ENCODE measurements at places on chromosomes 12 and 14. TPM values are rescaled to one million over a fixed set of nuclear protein-coding genes. Genes with fewer than 3 reads are reported as not detected.

DNA sequence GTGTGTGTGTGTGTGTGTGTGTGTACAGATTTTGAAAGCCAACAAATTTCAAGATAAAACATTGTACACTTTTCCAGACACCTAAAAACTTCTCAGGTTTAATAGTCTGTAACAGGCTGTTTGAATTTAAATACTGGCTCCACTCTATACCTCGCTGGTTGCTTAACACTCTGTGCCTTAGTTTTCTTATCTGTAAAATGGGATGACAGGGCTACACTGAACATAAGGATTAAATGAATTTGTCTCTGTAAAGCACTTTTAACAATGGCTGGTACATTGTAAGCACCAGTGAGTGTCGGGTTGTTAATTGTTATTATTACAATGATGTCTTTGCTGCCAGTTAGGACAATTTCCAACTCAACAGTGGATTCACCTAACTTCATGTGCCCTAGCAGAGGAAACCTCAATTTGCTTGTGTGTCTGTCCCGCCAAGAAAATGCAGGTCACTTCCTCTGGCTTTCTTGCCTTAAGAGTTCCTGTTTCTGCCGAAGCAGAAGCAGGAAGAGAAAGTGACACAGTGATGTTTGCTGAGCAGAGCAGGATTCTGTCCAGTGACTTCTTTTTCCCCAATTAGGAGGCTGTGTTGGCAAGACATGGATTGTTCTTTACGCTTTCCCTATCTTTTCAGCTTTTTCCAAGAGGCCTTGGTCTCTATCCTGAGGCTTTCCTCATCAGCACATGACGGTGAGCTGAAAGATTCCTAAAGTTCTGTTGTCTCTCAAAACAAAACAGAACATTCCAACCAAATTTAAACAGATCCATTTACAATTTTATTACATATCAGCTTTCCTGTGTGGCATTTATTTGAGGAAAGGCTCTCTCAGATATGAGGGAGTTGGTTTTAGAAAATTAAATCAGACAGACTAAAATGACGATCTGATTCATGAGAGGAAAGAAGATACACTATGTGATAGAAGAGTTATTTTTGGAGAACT is 154.1 kb upstream of the ATP2B1 start:
- DNase-seq: no peak

DNA sequence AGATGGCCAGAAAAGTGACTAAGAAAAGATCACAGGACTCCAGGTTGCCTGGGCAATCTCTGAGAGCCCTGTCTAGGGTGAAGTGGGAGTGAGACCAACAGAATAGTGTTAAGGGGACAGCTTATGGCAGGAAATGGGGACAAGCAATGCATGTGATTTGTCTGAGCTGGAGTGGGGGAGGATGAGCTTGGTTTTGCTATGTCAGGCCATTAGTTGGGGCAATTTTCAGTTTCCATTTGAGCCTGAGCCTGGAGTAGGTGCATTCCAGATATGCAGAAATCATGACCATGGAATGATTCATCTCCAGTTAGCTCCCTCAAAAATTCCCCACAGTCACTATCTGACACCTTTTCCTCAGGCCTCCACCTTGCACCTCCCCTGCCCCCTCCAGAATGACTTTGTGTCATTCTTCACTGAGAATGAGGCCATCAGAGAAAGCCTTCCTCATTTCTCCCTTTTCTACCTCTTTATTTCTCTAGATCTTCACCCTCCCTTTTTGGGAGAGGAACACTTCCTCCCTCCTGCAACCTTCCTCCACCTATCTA is 150.9 kb upstream of the PLEKHG7 start:
- peak; percentile 96 for DNase-seq

GRCh38 chr12:109018296-109018695 is 2.6 kb downstream of the SVOP start:
- DNase-seq: no peak

GRCh38 chr14:71005076-71005475 is 97.8 kb downstream of the PCNX1 start:
- no peak for DNase-seq

The MYH6 gene
- total RNA-seq: not detected

GRCh38 chr14:25108959-25109358 is 59.0 kb upstream of the STXBP6 start:
- DNase-seq: peak; percentile 6

The HOXC9 gene
- total RNA-seq: 2.4 TPM

DNA sequence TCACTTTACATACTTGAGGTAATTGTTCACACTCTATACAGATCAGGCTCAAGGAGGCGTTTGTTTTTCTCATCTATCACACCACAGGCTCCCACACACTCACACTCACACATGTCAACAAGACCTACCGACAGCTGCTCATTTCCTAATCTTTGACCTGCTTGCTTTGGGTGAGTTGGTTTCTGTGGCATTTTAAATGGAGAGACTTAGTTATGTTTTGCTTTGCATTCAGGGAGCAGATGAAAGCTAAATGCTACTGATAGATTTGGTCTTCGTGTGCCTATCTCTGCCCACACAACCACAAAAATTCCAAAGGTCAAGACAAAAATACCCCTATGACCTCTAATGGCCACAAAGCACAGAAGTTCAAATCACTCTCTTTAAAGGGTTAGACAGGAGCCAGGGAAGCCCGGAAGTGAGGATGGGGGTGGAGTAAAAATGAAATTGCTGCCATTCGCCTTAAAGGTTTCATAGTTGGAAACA is 203.5 kb upstream of the G2E3 start:
- DNase-seq: no peak

- no peak for DNase-seq
Observed at GRCh38 chr12:113472191-113473121, 785 bp upstream of the LHX5 start.

GRCh38 chr12:110919720-110920119 is 659 bp downstream of the MYL2 start:
- DNase-seq: no peak

The KLHL42 gene
- 19.7 TPM for total RNA-seq

- no peak for DNase-seq
Observed at GRCh38 chr12:82519510-82519909, 161.2 kb downstream of the METTL25 start.

GRCh38 chr14:99535908-99536778 is 54.9 kb downstream of the CCNK start:
- DNase-seq: no peak

DNA sequence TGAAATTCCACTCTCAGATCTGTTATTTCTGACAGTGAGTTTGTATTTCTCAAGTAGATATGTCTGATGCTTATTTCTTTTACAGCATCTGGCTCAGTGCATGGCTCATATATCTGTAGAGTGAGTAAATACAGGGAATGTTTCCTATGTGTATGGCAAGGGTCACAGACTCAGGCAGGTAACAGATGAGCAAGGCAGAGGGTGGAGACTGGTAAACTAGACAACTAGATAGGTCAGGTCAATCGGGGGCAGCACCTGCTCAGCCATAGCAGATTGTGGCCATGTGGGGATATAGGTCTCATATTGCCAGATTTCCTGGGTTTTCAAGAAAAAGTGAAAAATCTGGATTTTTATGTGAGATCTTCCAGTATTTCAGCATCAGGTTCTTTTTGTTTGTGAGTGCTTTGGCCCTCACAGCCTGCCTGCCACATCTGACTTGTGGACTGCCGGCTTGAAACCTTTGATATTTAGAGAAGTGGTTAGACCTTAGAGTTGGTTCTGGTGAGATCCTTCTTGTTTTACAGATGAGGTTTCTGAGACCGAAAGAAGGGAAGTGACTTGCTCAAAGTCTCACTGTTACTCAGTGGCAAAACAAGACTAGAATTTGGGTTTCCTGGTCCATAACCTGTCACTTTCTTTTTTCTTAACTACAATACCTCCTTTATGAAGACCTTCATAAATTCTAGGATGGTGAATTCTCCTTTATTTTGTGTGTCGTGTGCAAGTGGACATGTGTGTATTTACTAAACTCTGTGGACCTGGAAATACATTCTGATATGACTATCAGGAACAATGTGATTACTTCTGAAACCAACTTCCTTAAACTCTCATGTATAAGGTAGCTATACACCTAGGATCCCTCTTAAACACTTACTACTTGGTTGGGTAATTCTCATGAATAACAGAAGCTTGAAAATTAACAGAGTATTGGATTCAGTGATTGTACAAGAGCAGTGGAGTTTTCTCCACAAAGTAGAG is 34.4 kb downstream of the PROX2 start:
- no peak for DNase-seq

The HSPA2 gene
- 42.5 TPM for total RNA-seq

DNA sequence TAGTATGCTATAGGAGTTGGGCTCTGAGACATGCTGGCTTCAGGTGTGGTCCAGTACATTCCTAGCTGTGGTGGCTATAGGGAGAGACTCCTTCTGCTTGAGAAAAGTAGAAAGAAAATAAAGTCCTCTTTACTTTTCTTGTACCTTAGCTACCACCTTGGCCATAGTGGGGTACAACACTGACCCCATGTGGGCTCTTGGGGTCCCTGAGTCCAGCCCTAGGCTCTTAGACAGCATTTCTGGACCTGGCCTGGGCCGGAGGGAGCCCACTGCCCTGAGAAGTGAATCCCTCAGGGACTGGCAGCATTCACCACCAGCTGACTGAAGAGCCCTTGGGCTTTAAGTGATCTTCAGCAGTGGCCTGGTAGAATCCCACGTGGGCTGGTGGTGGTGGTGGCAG is 143.1 kb downstream of the SYT10 start:
- DNase-seq: no peak

GRCh38 chr12:123559468-123559867 is 24.9 kb upstream of the TMED2 start:
- DNase-seq: no peak

DNA sequence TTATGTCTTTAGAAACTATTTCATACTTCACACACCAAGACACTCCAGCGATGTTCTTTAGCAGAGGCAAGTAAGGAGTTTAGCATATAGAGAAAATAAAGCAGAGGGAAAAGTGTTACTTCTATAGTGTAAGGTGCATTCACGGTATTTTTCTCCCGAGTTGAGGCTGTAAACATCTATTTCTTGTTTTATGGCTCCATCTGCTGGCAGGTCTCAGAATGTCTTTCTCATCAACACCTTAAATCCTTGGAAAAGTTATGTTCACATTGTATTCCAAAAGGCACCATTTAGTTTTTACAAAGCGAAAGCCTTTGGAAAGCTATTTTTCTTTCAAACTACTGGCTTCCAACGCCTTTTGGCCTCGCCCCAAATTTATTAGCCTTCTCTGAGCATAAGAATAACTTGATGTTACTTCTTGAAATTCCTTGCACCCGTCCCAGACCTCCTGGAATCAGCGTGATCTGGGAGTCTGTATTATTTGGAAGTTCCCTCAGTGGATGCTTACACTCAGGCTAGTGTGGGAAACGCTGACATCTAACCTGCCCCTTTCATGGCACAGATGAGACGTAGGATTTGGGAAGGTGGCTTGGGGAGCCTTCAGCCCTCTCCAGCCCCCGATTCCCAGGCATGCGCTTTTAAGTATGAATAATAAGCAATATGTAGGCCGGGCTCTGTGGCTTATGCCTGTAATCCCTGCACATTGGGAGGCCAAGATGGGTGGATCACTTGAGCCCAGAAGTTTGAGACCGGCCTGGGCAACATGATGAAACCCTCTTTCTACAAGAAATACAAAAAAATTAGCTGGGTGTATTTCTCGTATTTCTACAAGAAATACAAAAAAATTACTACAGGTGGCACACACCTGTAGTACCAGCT is 1.9 kb upstream of the PIWIL1 start:
- peak; percentile 33 for DNase-seq
